ENCODE measurements at places on chromosomes 7 and 10.

DNA sequence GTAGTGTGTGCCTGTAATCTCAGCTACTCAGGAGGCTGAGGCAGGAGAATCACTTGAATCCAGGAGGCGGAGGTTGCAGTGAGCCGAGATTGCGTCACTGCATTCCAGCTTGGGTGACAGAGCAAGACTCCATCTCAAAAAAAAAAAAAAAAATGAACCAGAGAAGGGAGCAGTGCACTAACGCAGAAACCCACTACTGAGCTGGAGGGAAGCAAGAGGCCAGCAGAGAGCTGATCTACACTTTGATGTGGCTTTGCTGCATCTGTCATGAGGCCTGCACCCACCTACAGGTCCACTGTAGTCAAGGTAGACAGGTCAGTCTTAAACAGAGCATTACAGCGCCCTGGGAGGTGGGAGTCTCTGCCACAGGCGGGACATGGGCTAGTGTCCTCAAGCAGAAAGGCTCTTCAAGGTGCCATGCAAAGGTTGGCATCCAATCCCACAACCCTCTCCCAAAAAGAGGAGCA lies 30.0 kb downstream of the MAT1A start:
- DNase-seq, result no peak

DNA sequence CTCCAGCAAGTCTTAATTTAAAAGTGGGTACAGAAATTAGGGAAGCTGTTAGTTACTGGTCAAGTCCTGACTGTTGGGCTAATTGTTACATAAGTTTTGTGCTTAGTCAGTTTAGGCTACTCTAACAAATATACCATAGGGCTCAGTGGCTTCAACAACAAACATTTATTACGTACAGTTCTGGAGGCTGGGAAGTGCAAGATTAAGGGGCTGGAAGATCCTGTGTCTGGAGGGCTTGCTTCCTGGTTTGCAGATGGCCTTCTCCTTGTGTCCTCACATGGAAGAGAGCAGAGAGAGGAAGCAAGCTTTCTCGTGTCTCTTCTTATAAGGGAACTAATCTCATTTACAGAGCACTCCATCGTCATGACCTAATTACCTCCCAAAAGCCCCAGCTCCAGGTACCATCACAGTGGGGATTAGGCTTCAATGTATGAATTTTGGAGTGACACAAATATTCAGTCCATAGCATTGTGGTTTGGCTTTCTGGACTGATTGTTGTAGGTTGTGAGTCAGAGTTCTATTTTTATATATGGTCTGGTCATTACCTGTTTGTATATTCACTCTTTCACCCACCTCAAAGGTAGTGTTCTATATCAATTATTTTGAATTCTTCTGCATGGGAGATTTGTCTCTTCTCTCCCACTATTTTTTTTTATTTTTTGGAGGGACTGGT lies 17.1 kb downstream of the ST7 start:
- no peak for DNase-seq

- no peak for DNase-seq
Measured at GRCh38 chr10:89755374-89755773, 54.0 kb downstream of the KIF20B start.

DNA sequence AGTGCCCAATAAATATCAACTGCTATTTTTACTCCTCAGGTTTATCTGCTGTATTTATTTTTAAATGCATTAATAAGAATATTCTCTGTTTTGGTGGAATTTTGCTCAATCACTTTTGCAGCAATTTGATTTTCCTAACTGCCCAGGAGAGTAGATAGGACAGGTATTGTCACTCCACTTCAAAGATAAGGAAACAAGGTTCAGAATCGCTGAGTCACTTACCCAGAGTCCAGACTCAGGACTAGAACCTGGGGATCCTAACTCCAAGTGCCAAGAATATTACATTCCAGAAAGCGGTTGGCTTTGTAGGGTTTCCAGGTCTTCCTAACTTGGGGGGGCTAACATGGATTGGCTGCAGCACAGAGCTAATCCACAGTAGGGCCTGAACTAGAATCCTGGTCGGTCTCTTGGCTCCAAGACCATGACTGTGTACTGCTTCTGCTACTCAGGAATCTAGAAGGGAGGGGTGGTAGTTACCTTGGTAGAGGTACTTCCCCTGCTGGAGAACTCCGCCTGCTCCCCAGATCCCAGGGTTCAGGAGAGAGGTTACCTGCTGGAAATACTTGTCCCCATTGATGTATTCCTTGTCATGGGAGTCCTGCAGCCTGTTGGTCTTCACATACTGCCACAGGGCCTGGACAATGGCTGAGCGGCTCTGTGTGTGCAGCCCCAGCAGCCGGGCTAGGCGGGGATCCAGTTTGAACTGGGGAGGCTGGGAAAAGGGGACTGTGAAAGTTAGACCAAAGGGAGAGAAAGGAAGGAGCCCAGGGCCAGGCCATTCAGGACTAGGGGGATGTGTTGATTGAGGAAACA lies 7.3 kb downstream of the SMARCD3 start:
- no peak for DNase-seq

DNA sequence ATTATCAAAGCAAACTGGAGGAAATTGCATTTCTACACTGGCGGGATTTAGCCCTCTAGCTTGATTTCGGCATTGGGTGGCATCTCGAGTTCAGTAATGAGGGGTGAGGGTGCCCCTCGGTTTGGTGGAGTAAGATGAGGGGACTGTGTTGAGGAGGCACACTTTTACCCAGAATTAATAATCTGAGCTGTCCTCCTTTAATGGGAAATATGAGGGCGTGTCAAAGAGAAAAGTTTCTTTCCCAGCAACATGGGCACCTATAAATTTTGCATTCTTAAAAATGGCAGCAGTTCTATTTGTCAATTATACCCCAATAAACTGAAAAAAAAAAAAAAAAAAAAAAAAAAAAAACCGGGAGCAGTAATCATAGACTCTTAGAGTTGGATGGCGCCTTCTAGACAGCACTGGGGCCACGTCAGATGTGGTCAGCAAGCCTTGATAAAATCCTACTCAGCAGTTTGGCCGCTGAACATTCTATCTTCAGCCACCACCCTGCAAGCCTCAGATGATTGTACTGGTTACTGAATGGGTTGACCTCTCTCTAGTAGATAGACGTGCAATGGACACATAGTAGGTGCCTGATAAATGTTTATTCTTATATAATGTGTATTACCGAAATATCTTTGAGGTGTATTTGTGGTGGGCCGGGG lies 931 bp downstream of the PAPSS2 start:
- no peak for DNase-seq

DNA sequence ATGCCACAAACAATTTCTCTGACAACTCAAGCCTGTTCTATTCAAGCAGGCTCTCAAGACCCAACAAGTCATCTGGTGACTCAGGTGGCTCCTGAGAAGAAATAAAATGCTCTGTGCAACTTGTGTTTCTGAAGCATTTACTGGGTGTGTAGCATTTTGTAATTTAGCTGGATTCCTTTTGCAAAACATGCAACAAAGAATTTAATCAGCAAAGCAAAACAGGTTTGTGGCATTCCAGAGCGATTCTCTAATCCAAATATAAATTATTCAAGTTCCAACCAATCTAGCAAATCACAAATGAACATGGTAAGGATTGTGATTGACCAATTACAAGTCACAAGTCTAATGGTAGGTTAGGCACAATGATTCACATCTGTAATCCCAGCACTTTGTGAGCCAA lies 39.8 kb upstream of the C10orf67 start:
- DNase-seq, result no peak
